Neural progenitor cell (in vitro differentiated cells): ENCODE measurements at places on chromosomes 5 and 9. TPM values are rescaled to one million over a fixed set of nuclear protein-coding genes. Genes with fewer than 3 reads are reported as not detected.

DNA sequence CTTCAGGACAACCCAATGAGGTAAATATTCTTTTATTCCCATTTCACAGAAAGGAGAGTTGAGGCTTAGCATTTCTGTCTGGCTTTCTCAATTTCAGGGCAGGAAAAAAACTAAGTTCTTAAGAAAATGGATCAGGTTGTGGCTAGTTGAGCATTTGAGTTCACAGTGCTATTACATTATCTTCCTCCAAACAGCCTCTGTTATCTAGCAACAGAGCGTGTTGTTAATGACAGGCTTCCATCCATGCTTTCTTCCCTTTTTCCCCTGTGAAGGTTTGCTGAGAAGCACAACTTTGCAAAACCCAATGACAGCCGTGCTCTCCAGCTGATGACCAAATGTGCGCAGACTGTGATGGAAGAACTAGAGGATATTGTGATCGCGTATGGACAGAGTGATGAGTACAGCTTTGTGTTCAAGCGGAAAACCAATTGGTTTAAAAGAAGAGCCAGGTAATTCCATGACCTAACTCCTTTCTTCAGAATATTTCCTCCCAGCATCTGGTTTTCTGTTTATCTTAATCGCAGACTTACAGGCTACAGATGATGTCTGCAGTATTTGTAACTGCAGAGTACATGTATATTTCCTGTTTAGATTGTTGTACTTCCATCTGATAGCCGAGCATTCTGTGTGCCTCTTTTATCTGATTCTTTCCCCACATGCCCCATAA, 1.5 kb downstream of the THG1L start:
- DNase-seq = no peak

- DNase-seq = peak; percentile 59
These were observed 38.1 kb downstream of the SEMA6A start for GRCh38 chr5:116536316-116537083.

- DNase-seq = peak; percentile 77
These were observed 24.1 kb upstream of the PTGS1 start for GRCh38 chr9:122346478-122347347.

DNA sequence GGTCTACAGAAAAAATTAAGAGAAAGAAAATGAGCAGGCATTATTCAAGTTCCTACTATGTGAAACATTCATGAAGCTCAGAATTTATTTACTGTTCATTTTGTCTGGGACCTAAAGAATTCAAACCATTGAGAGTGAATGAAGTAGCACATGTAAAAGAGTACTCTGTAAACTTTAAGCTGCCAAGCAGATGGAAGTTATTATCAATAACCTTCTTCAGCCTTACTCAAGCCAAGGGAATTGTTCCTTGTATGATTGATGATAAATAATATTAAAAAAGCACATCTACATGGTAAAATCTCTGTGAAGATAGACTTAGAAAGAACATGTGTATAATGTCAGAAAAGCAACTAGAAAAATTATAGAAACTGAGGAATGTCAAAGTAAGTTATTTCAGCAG, 17.8 kb upstream of the GLIS3 start:
- no peak for DNase-seq

DNA sequence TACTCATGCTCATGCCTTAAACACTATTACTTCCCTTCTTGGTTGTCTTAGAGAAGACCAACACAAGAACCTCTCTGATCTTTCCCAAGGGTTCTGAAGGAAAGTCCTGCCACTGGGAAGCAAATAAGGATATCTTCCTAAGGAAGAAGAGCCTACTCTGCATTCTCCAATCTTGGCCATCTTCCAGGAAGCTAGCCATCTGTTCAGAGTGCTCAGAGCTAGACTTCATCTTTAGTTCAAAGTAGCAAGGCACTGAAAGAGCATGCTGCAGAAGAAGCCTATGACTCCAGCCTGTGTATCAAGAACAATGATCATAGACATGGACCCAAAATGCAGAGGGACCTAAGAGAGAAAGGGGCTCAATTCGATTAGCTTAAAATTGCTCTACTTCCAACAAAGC, 114.7 kb downstream of the KIAA0825 start:
- DNase-seq = no peak

- no peak for DNase-seq
These were observed 129.4 kb downstream of the LPAR1 start for GRCh38 chr9:110908894-110909293.

DNA sequence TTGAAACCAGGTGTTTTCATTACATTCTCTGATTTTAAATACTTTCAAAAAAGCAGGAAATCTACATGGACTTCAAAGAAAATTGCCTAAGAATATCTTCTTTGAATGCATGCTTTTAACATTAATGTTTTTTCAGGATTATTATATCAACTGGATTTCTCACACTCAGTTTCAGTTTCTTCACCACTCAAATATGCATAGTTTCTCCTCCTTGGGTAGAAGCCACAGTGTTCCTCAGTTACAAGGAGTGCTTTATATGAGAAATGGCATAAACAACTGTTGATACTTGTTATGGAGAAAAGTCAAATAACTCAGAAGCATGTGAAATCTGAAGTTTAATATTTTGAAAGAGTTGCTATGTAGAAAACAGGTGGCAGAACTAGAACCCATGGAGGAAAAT, 196.9 kb downstream of the DMRTA1 start:
- DNase-seq = no peak

- no peak for DNase-seq
These were observed 122.3 kb downstream of the PAX5 start for GRCh38 chr9:36911601-36912412.

The TTC23L gene
- total RNA-seq = 0.96 and 1.3 TPM in 2 replicates

The PLPPR1 gene
- total RNA-seq = 1.2 and 3.2 TPM in 2 replicates

DNA sequence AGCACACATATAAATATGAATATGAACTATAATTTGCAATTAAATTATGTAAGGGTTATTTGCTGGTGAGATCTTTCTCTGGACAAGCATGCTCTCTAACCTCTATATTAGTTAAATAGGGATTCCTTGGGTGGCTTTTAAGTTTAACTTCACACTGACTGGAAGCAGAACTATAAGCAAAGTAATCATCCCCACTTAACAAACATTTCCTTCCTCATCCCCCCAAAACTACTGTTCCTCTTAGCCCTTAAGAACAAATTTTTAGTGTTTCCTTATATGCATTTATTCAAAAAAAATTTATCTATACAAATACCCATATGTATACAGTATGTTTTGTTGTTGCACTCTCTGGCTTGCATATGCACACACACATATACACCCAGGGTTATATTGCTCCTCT, 512.1 kb upstream of the MEF2C start:
- DNase-seq = no peak

The PCDHGA4 gene
- 2.3 and 2.4 TPM in 2 replicates for total RNA-seq
